ENCODE measurements at places on chromosomes 1 and 21.

- DNase-seq = no peak
Observed at GRCh38 chr21:28687586-28687985, 305.1 kb downstream of the LTN1 start.

DNA sequence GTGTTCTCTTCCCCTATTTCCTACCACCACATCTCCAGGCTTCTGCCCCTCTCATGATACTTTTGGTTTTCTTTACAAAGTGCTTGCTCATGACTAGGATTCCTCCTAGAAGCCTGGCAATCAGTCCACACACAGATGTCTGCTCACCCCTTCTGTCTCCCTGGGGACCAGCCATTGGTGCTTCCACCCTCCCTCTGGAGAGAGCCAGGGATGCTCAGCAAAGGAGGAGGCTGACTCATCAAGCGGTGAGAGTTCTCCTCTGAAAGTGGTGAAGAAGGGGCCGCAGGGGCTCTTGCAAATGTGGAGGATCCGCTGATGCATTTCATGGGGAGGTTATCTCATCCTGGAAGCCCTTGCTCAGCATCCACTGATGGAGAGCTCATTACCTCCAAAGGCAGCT is 14.5 kb downstream of the NT5C1A start:
- DNase-seq = no peak

GRCh38 chr21:45142469-45143308 is 68.3 kb downstream of the ADARB1 start:
- no peak for DNase-seq

GRCh38 chr1:96565546-96565945 is 156.0 kb upstream of the PTBP2 start:
- no peak for DNase-seq

- no peak for DNase-seq
Observed at GRCh38 chr1:111236806-111237205, 9.3 kb downstream of the CHI3L2 start.

DNA sequence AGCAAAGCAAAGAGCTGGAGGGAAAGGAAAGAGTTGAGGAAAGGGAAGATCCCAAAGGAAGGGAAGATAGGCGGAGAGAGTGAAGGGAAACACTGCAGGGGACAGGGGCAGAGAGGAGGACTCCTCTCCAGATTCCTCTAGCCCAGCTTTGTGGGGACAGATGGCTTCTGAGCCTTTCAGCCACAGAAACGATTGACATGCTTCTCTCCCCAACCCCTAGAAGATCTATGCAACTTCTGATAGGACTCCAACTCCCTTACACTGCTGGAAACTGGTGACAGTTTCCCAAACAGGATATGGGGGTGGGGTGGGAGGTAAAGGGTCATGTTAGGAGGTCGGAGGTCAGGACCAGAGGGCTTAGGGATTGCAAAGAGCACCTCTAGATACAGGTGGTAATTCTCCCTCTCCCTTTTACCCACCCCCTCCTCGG is 6.5 kb downstream of the MEX3A start:
- DNase-seq = no peak

DNA sequence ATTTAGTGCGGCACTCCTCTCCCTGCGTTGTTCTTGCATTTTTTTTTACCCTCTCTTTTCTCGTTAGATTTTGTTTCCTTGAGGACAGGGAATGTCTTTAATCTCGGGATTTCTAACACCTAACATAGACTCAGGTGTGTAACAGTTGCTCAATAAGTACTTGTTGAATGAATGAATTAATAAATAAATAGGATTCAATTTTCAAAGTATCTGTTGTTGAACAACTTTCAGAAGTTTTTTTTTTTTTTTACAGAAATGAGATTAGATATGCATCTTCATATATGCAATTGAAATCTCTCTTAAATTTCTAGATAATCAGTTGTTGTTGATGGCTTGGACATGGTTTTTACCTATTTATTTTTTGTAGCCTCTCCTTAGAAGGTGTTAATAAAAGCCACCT is 83.1 kb downstream of the ROR1 start:
- DNase-seq = no peak

- DNase-seq = no peak
Observed at GRCh38 chr1:196678510-196678884, 26.7 kb downstream of the CFH start.

- DNase-seq = no peak
Observed at GRCh38 chr1:67322442-67322841, 14.8 kb downstream of the IL12RB2 start.

GRCh38 chr1:156663178-156663577 is 14.0 kb downstream of the NES start:
- DNase-seq = no peak

- no peak for DNase-seq
Observed at GRCh38 chr1:164054331-164054730, 504.7 kb upstream of the PBX1 start.
